ENCODE measurements at places on chromosomes 16 and 17.
A peak's percentile ranks its signal among the peaks of the same experiment; 100 is the strongest.

- DNase-seq, result no peak
These were observed 42.2 kb downstream of the RPH3AL start for GRCh38 chr17:310111-311010.

GRCh38 chr16:81237282-81237681 is 1.2 kb upstream of the BCO1 start:
- DNase-seq, result no peak

- DNase-seq, result no peak
These were observed 6.2 kb downstream of the LPCAT2 start for GRCh38 chr16:55515111-55515510.

DNA sequence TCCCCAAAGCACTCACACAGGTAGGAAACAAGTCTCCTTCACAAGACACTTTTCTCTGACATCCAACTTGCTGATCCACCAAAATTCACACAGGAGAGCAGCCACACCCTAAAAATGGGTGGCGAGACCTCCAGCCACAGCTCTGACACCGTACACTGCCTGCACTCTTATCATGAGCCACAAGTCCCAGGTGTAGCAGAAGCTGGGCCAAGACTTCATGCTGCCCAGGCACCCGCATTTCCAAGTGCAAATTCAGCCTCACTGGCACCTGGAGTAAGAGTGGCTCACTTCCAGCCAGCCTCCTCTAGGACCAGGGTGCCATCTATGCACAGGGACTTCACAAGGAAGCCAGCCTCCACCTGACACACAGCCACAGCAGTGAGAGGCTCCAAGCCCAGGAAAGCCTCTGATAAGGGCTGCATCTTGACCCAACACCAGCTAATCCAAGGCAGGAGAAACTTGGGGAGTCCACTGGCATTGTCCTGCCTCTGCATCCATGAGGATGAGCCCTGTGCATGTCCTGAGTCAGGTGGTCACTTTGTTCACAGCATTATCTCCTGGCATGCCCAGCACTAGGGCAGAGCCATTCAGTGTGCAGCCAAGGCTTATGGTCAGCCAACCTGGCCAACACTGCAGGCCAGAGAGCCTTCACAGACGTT is 2.6 kb upstream of the ZNF768 start:
- no peak for DNase-seq

DNA sequence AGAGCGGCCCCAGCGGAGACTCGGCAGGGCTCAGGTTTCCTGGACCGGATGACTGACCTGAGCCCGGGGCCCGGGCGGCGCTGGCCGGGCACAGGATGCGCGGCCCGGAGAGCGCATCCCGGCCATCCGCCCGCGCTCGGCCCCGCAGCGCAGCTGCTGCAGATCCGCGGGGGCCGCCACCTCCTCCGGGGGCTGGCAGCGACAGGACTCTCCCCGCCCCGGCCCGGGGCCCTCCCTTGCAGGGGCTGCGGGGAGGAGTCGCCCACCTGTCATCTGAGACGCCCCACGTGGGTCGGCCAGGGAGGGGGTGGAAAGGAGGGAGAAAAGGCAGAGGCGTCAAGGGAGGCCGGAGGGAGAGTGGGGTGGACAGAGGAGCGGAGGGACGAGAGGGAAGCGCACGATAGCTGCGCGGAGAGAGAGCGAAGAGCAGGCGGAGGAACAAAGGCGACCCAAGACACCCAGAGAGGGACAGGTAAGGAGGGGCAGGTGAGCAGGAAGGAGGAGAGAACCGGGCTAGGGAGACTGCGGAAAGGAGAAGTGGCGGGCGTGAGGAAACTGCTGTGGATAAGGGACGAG is 471 bp upstream of the PRKAR1A start:
- DNase-seq, result peak; percentile 20

DNA sequence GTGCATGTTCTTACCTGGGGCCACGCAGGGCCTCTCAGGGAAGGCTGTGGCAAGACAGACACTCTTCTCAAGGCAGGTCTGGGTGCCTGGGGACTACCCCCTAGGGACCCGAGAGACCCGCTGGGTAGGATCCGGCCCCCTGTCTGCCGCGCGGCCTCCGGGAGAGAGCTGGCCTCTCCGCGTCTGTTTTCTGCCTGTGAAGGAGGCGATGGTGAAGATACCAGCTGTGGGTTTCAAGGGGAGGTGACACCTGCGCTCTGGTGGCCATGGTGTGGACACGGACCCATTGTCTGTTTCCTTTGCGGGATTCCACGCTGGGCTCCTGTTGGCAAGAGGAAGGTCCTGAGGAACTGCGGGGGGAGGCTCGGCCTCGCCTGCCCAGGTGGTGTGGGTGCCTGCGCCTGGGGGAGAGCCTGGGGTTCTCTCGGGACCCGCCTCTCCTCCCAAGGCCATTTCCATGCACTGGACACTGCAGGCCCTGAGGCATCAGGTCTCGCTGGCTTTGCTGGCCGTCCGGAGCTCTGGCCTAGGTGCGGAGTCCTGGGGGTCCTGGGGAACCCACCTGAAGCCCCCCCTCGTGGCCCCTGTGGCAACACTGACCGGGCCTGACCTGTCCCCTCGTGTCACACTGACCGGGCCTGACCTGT is 12.2 kb upstream of the METRNL start:
- no peak for DNase-seq

- DNase-seq, result no peak
These were observed 4.6 kb downstream of the KIFC3 start for GRCh38 chr16:57797526-57798266.

DNA sequence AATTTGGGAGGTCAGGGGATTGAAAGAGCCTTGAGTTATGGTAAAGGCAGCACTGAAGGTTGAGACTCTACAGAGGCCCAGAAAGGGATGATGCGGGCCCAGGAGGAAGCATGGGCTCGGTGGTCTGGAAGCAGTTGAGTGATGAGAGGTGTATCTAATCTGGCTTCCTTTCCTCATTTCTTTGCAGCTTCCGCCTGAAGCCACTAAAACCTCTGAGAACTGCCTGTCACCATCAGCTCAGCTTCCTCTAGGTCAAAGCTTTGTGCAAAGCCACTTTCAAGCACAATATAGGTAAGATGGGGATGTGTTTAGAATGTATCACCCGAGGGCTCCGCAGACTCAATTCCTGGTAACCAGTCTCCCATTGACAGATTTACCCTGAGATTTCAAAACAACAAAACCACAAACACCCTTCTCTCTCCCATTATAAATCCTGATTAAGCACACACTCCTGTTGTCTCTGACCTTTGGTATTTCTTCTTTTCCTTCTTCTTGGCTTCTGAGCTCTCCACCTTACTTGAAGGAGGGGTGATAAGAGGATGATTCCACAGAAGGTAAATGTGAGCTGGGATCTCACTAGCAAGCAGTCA is 21.2 kb downstream of the USP43 start:
- DNase-seq, result no peak

DNA sequence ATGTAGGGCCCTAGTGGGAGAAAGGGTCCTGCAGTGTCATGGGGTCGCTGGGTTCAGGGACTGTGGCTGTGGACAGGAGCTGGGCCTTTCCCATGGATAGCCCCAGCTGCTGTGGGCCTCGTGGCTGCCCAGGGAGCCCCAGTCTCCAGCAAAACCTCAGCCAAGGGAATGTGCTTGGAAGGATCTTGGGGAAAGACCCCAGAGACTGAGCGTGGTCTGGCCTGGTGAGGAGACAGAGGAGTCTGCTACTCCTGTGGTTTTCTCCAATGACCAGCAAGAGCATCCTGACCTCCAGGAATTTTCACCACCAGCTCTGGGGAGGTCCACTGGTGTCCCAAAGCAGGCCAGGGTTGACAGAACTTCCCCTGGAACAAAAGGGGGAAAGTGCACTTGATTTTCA is 42.3 kb downstream of the RNF112 start:
- no peak for DNase-seq

GRCh38 chr17:58156839-58157803 is 8.9 kb downstream of the OR4D1 start:
- peak; percentile 23 for DNase-seq

DNA sequence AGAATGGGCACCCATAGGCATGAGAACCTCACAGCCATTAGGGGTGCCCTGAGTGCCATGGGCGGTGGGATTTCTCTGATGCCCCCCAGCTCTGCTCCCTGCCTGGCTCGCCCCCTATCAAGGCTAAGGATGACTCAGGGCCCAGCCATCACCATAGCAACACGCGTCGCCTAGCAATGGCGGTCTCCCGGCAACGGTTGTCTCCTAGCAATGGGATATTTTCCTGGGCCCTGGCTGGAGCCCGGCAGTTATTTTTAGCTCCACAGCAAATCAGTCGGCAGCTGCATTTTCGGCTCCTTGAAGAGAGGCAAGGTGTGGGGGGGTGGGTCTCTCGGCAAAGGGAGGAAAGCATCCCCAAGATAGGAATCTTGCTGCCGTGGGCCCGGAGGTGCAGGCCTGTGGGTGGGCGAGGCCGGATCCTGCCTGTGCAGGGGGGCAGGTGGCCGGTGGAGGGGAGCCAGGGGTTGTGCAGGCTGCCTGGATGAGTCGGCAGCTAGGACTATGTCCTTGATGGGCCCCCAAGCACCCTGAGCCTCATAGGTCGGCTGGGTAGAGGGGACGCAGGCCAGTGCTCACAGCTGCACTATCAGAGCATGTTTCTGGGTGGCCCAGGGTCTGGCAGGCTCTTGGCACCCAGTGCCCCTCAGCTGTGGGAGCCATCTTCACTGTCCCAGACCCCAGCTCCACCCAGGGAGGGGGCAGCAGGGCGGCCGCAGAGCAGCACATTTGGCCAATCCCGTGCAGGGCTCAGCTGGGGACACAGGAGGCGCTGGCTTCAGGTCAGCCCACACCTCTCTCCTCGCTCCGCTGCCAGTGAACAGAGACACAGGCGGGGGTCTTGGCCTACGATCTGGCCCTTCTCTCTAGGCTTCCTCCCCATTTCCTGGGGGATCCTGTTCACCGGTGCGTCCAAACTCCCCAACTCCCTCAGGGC is 4.2 kb upstream of the FBXL16 start:
- no peak for DNase-seq

DNA sequence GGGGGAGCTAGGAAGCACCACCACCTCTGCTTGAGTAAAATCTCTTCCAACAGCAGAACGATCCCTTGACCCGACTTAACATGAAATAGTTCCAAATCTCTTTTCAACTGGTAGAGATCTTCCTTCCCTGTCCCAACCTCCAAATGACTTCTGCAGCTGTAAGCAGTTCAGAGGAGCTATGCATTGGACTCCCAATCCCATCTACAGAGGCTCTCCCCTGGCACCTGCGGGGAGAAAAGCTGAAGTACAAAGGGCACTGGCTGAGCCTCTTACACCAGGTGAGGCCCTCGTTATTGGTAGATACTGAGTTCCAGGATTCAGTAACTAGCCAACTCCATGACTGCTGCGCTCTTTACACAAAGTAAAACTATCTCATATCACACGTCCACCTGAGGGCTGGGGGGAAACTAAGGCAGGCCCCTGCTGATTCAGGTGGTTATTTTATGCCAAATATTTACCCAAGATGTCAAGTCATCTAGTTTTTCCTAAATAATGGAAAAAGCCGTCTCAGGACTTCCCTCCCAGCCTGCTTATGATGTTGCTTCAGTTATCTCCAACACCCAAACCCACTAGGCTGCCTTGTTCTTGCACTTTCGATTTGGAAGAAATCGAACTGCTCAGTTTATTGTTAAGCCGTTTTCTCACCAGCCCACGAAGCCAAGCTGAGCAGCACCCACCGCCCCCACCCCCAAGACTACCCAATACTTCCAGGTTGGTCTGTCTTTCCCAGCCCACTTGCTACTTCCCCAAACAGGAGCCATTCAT is 3.2 kb downstream of the ACTG1 start:
- DNase-seq, result no peak

- no peak for DNase-seq
These were observed 9.2 kb downstream of the GRIN2A start for GRCh38 chr16:10172848-10173655.

Data from activated CD4-positive, alpha-beta T cell treated with anti-CD3 and anti-CD28 coated beads for 24 hours (primary cell).